ENCODE measurements at places on chromosomes 5 and 9. TPM values are rescaled to one million over a fixed set of nuclear protein-coding genes. Genes with fewer than 3 reads are reported as not detected.

Gene HTR1A
- 0.79 TPM for total RNA-seq

Gene RNF208
- total RNA-seq = 7.7 TPM

Gene SURF6
- 55.1 TPM for total RNA-seq

Gene TICAM2
- 0.33 TPM for total RNA-seq

Gene HSPA5
- total RNA-seq = 244 TPM

Gene DMRT3
- not detected for total RNA-seq

Gene NR5A1
- 0.37 TPM for total RNA-seq

Gene PTGER4
- 0.37 TPM for total RNA-seq

Gene FOXD1
- total RNA-seq = 0.31 TPM

Gene BRD8
- 67.9 TPM for total RNA-seq

Gene SLC36A3
- total RNA-seq = not detected

Gene IGFBPL1
- total RNA-seq = 37.9 TPM

Gene DEPDC1B
- total RNA-seq = 49.0 TPM

Gene SH3RF2
- total RNA-seq = 0.66 TPM
